Stimulated activated CD4-positive, alpha-beta T cell treated with anti-CD3 and anti-CD28 coated beads, Interleukin-4, amount 100 ng/mL, for 24 hours (primary cell): ENCODE measurements at places on chromosomes 6 and 20.

- DNase-seq: no peak
Measured at GRCh38 chr6:101826269-101826668, 432.8 kb downstream of the GRIK2 start.

- no peak for DNase-seq
Measured at GRCh38 chr6:75130784-75131183, 75.1 kb downstream of the COL12A1 start.

GRCh38 chr6:125041740-125042459, 79.7 kb downstream of the RNF217 start:
- no peak for DNase-seq

GRCh38 chr6:85675030-85675819, 32.5 kb upstream of the SYNCRIP start:
- no peak for DNase-seq

- no peak for DNase-seq
Measured at GRCh38 chr20:51586005-51586440, 43.5 kb upstream of the NFATC2 start.

DNA sequence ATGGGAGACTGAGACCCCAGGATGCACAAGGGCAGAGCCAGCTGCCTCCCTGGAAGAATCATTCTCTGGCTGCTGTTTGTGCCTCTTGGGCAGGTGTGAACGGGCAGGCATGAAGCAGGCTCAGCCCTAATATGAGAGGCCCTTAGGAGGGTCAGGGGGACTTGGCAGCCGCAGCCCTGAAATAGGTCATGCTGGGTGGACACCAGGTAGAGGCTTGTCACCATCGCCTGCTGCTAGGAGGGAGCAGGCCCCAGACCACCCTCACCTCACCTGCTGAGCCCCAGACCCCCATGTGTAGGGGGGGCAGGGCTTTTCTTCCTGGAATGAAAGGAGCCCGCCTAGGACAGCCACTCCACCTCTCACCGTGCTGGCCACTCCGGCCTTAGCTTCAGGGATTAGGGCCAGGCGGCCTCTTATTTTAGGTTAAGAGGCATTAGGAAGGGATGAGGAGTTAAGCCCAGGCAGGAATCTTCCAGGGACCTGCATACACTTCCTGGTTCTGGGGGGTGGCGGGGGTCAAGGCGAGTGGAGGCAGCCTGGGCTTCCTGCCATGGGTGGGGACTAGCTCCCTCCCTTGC, 92.4 kb downstream of the ASXL1 start:
- no peak for DNase-seq

GRCh38 chr20:50720026-50720425, 11.4 kb upstream of the PARD6B start:
- DNase-seq: no peak

DNA sequence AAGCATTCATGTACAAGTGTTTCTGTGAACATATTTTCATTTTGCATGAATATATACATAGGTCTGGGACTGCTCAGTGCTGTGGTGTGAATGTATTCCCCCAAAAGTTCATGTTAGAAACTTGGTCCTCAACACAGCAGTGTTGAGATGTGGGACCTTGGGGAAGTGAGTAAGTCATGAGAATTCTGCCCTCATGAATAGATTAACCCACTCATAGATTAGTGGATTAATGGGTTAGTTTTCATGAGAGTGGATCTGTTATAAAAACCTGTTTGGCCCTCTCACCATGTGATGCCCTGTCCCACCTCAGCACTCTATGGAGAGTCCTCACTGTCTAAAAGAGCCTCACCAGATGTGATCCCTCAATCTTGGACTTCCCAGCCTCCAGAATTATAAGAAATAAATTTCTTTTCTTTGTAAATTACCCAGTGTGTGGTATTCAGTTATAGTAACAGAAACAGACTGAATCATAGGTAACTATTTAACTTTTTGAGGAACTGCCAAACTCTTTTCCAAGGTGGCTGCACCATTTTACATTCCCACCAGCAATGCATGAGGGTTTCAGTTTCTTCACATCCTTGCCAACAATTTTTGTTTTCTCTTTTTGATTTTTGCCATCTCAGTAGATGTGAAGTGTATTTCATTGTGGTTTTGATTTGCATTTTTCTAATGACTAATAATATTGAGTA, 45.3 kb downstream of the QRSL1 start:
- DNase-seq: no peak

DNA sequence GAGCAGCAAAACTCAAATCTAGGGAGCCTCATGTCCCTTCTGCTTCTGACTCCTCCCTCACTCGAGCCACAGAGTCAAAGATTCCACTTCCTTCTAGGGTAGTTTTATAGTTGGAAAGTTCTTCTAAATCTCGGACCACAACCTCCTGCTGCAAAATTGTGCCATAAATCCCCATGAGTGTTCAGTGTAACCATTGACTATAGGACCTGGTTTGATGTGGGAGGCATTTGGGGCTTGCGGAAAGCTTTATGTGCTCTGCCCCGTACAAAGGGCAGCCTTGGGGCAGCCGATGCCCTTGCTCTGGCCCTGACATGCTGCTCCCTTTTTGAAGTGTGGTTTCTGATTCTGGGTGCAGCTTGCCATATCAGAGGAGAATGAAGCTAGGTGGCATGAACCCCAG, 43.6 kb upstream of the IER3 start:
- no peak for DNase-seq

- no peak for DNase-seq
Measured at GRCh38 chr6:15804164-15805154, 141.6 kb upstream of the DTNBP1 start.

DNA sequence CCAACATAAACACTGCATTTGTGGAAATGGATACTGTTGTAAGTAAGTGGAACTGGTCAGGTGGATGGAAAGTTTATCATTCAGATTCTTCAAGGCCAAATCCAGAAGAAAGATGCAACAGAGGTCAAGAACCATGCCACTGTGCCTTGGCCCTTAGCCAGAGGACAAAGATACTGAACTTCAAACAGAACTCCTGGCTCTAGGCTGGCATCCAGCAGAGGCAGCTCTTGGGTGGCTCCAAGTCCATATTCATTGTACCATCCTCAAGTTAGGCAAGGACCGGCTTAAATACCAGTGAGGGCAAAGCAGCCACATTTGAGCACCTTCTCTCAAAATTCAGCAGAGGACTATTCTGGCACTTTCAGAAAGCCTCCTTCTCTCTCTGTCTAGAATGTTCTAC, 53.2 kb downstream of the DNAAF9 start:
- DNase-seq: no peak

GRCh38 chr6:11271228-11272020, 39.0 kb upstream of the NEDD9 start:
- no peak for DNase-seq

DNA sequence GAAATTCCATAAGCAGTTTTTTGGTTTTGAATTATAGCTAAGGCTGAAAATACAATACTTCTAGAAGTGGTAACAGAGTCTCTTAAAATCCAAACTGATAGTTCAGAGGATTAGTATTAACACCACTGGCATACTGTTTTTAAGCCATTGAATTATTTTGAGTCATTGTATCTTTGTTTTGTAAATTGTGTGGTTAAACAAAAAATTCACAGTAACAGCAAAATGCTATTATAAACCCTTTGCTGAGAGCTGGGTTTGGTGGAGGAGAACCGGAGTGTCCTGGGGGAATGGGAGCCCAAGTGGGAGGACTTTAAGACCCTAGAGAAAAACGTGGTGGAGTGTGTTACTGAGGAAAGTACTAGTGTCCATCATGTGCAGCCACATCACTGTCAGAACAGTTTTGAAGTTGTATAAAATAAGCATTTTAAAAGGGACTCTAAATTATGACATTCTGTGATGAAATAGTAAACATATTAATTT, 125.1 kb downstream of the LRRC1 start:
- no peak for DNase-seq

- DNase-seq: no peak
Measured at GRCh38 chr6:170369403-170369802, 62.8 kb downstream of the FAM120B start.

- peak; percentile 80 for DNase-seq
Measured at GRCh38 chr6:167079853-167080297, 43.0 kb upstream of the CCR6 start.

DNA sequence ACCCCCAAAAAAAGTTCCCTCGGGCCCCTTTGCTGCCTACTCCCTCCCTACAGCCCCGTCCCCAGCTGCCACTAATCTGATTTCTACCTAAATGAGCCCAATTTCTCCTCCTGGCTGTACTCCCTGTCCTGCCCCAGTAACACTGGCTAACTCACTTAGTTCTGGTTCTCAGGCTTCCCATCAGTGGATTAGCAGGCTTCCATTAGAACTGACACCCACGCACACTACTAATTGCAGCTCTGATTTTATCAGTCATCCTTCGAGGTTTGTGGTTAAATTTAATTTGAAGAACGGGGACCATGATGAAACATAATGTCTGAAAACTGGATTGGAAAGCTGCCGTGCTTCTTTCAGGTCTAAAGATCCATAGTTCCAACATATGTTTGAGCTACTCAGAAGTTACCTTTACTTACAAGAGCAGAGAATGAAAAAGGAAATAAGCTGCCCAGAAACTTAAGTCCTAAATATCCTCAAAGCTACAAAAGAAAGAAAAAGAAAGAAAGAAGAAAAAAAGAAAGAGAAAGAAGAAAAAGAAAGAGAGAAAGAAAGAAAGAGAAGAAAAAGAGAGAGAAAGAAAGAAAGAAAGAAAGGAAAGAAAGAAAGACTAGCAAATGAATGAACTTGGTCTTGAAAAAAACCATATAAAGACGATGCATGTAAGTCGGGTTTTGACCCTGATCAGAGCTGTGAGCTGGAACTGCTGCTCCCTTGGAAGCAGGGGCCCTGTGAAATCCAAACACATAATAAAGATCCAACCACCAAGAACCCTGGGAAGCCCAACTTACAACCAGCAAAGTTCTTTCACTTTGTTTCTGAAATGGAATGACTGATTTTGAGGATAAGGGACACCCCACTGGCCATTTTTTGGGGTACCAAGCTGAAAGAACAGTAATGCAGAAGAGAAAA, 51.7 kb downstream of the CNKSR3 start:
- no peak for DNase-seq

- no peak for DNase-seq
Measured at GRCh38 chr6:165937564-165938358, 229.9 kb downstream of the TBXT start.

GRCh38 chr20:50980071-50980681, 21.6 kb downstream of the MOCS3 start:
- peak; percentile 54 for DNase-seq

DNA sequence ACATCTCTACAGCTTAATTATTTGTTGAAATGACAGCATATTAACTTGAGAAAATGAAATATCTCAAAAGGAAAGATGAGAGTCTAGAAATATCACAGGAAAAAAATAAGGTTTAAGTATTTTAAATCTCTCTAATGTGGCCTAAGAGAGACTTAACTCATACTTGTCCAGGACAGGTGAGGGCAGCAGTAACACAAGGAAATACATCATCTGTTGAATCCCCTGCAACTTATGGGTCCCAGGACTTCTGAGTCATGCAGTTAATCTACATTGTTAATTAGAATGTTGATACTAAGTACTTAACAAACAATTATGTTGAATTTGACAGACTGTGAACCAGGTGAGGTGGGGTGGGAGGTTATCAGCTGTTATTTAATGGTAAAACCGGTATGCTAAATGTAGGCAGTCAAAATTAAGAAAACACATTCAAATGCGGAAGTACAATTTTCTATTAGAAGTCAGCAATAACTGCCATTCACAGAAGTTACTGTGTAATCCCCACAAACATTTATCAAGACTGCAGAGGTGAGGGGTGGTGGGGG, 87.9 kb downstream of the CEP57L1 start:
- DNase-seq: no peak

DNA sequence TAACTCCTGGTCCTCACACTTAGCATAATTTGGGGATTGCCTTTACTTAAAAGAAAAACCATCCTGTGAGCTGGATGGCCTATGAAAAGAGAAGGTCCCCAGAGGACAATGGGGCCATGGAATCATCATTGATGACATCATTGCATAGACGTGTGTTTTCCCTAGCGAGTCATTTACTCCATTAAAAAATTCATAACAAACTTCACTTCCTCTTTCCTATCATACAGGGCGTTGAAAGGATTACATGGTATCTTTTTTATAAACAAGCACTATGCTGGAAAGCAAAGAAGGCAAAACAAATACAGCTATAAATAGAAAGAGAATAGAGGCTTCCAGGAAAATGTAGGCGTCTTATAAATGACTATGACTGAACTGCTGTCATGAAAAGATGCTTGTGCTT, 11.3 kb upstream of the COL12A1 start:
- DNase-seq: no peak

- no peak for DNase-seq
Measured at GRCh38 chr20:61917474-61918145, 148.1 kb downstream of the TAF4 start.

DNA sequence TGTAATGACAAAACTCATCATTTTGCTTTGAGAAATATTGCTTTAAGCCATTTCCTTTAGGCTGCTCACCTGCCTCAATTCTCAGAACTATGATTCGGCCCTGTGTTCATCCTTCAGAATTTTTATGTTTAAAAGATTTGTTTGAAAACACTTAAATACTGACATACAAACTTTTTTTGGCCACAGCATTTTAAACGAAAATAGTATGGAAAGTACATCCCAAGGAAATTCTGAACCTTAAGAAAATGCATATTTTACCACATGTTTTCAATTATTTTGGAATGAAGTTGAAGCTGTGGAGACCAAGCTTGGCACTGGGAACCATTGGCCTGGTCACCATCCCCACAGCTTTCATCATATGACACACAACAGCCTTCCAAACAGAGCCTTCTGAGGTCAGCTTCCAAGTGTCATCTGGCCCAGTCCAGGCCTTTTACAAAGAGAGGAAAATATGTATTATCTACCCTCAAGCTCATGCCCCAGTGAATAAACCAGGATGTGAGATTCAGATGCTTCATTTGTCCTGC, 83.3 kb downstream of the SOD2 start:
- DNase-seq: no peak

- no peak for DNase-seq
Measured at GRCh38 chr20:54419531-54419930, 55.9 kb upstream of the DOK5 start.

DNA sequence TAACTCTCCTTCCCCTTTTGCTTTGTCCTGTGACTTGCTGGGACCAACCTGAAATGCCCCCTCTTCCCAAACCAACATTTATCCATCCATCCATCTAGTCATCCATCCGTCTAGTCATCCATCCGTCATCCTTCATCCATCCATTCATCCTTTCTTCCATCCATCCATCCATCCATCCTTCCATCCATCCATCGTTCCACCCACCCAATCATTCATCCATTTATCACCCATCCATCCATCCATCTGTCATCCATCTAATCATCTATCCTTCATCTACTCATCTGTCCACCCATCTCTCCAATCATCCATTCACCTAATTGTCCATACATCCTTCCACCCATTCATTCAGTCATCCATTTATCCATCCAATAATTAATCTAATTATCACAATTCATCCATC, 92.7 kb downstream of the EDN3 start:
- no peak for DNase-seq

DNA sequence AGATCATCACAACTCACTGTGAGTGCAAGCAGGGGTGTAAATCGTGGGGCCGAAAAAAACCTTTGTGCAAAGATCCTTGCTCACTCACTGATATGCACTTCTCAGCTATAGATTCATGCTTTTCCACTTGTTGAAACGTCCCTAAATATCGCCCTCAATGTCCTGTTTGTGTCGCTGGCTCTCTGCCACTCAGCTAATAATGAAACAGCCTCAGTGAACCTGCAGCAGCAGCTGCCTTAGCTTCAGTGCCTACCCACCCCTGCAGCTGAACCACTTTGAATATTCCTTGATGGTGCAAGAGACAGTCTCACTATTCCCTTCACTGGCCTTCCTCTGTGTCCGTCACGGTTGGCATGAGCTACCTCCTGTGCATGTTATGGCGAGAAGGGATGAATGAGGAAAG, 128.9 kb upstream of the NAA20 start:
- no peak for DNase-seq
